ENCODE measurements at places on chromosomes 12 and 14.
A peak's percentile ranks its signal among the peaks of the same experiment; 100 is the strongest.

GRCh38 chr12:110790301-110790700 lies 47.6 kb upstream of the PPP1CC start:
- no peak for DNase-seq

DNA sequence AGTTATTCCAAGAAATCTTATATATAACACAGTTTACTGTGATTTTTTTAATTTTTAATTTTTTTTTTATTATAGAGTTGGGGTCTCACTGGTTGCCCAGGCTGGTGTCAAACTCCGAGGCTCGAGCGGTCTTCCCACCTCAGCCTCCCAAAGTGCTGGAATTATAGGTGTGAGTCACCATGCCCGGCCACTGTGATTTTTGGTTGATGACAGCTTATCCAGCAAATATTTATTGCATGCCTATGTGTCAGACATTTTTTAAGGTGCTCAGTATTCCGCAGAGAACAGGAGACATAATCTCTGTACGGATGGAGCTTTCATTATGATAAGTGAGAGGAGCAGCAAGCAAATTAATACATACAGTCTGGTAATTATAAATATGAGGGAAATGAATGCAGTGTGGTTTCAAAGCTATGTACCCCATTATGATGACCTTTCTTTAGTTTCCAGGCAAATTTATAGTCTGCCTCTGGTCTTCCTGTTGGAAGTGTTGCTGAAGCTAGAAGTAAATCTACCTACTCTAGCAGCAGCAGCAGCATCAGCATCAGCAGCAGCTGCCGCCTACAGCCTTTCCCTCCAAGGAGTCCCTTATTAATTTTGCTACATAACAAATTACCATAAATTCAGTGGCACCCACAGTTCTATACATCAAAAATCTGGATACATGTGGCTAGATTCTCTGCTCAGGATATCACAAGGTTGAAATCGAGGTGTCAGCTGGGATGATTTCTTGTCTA lies 32.3 kb downstream of the FRS2 start:
- DNase-seq: no peak

- peak; percentile 36 for DNase-seq
Measured at GRCh38 chr12:130335517-130336392, 1.9 kb upstream of the PIWIL1 start.

DNA sequence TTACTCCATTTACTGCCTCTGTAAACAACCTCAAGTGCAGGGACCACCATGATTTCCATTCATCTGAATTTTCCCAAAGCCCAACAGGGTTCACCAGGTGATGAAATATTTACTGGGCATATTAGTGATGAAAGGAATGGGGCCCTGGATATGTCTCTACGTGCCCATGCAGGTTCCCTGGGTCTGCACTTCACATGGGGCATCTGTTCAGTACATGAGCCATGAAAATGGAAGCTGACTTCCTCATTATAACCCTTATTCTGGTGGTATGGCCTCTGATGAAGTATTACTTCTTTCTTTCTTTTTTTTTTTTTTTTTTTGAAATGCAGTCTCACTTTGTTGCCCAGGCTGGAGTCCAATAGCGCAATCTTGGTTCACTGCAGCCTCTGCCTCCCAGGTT lies 26.5 kb upstream of the CORO1C start:
- DNase-seq: no peak

DNA sequence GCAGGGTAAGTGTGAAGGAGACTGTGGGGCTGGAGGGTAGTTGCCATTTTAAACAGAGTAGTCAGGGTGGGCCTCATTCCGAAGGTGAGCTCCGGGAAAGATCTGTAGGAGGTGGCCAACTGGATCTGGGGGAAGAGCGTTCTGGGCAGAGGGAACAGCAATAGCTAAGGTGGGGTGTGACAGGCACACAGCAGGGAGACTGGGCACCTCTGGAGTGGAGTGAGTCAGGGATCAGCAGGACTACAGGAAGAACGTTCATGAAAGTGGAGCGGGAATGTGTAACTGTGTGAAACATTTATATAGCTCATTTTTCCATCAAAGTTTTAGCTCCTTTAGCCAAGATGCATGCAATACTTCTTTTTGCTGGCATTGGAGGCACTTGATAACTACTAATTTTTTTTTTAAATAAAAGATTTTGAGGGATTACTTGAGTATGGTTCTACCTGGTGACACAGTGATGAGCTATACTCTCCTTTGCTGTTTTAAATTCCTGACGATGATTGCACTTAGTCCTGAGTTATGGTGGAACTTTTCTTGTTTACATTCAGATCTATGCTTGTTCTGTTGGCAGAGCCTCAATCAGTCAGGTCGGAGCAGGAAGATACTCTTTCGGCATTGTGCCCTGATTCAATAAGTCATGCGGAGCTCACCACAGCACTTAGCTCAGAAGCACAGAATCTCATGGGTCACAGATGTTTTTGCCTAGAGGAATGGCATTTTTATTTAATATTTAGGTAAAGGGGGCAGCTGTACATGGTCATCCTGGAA lies 106.4 kb downstream of the WIF1 start:
- DNase-seq: no peak

DNA sequence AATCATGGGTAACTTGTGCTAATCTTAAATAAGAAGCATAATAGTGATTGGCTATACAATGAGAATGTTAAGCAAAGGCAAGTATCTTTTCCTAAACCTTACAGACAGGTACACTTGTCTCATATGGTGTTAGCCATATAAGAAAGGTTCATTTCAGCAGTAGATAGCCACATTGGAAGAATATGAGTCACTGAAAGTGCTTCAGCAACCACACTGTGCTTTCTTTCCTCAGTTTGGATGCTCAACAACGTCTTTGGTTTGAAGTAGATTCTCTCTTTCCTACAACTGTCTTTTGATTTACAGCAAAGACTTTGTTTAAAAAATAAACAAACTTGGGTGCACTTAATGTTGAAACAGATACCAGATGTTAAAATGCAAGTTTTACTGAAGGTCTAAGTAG lies 8.9 kb downstream of the DDHD1 start:
- DNase-seq: no peak

DNA sequence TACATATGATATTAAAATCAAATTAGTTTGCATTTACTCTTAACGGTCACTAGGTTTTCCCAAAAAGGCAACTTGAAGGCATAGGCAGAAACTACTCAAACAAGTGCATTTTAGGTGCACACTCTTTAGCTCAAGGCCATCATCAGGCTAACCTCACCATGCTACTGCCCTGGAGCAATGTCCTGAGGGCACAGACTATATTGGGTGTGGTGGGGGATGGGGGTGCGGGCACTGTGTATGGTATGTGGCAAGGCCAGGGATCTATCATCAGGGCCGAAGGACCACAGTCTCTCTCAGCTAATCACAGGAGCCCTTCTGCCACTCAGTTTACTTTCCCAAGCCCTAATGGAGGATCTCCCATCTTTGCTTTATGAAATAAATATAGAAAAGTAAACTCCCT lies 51.9 kb downstream of the SH2B3 start:
- DNase-seq: no peak

DNA sequence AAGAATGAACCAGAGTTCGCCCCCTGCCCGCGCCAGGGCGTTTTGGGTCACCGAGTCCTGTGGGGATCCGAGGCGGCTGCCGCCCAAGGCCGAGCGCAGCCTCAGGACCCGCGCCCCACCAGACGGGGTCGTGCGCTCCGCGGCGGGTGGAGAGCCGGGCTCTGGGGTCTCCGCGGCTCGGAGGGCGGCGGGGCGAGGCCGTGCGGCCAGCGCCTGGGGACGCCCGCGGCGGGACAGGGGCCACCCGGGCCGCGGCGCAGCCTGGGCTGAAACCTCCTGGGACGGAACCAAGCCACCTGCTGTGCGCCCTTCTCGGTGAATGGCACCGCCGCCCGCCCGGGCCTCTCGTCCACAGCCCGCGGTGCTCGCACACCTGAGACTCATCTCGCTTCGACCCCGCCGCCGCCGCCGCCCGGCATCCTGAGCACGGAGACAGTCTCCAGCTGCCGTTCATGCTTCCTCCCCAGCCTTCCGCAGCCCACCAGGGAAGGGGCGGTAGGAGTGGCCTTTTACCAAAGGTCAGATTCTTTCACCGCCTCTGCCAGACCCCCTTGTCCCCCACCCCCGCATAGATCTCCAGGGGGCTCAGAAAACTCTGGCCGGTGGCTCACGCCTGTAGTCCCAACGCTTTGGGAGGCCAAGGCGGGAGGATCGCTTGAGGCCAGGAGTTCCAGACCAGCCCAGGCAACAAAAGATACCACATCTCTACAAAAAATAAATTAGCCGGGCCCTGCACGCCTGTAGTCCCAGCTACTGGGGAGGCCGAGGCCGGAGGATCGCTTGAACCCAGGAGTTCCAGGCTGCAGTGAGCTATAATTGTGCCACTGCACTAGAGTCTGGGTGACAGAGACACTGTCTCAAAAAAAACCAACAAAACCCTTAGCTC lies 901 bp downstream of the B3GNT4 start:
- no peak for DNase-seq

DNA sequence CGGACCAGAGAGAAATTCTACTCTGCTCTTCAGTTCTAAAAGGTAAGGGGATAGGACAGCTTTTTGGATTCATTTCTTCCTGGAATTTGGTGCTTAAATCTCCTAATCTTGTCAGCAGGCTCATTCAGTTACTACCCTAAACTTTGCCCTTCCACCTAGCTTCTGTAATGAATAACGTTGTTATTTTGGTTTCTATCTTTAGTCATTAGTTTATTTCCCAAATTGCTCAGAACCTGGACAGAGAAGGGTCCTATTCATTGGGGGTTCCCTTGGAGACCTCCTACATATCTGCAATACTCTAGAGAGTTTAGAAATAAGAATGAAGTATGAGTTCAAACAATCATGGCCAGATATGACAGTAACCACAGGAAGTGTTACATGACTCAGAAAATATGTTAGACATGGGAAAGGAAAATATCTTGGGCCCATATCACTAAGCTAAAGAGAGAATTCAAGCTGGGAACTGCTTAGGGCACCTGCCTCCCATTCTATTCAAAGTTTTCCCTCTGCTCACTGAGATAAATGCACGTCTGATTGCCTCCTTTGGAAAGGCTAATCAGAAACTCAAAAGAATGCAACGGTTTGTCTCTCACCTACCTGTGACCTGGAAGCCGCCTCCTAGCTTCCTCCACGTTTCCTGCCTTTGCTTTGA lies 87.9 kb downstream of the GAS2L3 start:
- no peak for DNase-seq

GRCh38 chr12:94326727-94327126 lies 132.9 kb downstream of the CEP83 start:
- no peak for DNase-seq

- no peak for DNase-seq
Measured at GRCh38 chr12:19223018-19223417, 93.5 kb downstream of the PLEKHA5 start.

DNA sequence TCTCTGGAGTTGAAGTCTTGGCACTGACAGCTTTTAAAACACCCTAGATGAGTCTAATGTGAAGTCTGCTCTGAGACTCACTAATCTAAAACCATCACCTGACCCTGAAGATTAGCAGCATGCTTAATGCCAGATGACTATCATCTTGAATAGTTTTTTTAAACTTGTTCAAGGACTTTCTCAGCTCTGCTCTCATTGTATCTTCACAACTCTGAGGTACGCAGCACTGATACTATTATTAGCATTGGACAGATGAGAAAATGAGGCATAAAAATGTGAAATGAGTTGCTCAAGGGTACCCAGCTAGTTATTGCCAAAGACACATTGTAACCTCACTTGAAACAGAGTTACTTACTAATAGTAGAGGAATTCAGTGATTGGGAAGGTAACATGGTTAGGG lies 4.8 kb downstream of the SLC38A1 start:
- no peak for DNase-seq

DNA sequence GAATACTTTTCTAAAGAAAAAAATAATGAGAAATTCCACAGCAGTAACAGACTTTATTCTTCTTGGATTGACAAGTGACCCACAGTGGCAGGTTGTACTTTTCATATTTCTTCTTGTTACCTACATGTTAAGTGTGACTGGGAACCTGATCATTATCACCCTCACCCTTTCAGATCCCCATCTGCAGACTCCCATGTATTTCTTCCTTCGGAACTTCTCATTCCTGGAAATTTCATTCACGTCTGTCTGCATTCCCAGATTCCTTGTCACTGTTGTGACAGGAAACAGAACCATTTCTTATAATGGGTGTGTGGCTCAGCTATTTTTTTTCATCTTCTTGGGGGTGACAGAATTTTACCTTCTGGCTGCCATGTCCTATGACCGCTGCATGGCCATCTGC lies 2.3 kb downstream of the OR6C75 start:
- no peak for DNase-seq

- DNase-seq: no peak
Measured at GRCh38 chr14:103463149-103463548, 59.5 kb downstream of the CKB start.

DNA sequence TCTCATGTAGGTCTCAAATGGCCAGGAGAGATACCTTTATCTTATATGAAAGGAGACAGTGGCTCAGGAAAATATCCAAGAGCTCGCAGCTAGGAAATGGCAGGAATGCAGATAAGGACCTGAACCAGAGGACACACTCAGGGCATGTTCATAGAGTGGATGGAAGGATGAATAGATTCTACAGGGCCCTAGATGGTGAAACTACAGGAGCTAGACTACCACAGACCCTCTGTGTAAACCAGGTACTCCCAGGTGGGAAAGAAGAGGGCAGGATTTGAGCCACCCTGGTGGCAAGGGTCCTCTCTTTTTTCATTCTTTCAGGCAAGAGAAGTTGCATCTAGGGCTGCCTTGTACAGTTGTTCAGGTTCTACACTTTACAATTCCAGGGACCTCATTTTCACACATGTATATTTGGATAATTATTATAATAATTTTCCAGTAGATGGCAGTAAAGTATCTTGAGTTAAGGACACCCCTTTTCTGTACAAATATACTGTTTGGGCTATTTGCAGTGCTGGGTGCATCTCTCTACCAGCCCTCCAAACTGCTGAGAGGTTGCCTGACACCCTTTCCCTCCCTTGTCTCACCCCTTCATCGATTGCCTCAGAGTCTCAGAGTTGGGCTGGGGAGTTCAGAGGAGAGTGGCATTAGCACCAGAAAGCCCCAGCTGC lies 10.5 kb upstream of the ZDHHC22 start:
- DNase-seq: no peak

DNA sequence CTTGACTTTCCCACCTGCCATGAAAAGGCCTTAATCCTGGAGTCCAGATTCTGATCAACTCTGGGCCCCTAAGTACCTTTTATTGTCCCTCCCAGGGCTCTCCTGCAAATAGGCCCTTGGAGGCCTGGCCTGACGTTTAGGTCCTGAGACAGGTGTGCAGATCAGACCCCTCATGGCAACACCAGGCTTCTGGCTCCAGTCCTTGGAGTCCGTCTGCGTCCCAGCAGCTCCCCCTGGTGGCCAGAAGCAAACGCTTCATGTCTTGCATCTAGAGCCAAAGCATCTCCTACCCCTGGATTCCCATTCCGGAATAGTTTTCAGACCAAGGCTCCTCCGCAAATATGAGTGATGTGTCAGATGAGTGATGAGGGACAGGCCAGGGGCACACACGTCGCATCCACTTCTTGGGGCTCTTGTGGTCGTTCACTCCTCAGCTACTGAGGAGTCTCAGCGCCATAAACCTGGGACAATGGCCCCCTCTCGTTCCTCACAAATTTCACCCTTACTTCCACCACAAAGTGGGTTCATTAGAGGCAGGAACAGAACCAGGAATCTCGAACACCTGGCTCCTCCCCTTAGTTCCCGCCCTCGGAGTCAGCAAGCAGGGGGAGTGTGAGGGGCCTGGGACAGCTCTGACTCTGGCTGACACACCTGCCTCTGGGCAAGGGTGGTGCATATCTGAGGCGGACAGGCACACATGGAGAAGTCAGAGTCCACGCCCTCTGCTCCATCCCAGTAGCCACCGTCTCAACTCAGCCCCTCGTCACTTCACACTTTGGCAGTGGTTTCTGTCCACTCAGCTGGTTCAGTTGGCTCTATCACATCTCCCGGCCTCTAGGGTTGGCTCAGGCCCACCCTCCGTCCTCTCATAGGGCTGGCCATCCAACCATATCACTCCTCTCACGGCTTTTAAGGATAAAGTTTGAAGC lies 77.9 kb upstream of the PWP1 start:
- DNase-seq: peak; percentile 77

Data from GM19239 (cell line).